RCC 7860 (cell line): ENCODE measurements at places on chromosomes 5 and 9.

GRCh38 chr9:129245276-129245675 is 67.2 kb upstream of the IER5L start:
- DNase-seq, result no peak

DNA sequence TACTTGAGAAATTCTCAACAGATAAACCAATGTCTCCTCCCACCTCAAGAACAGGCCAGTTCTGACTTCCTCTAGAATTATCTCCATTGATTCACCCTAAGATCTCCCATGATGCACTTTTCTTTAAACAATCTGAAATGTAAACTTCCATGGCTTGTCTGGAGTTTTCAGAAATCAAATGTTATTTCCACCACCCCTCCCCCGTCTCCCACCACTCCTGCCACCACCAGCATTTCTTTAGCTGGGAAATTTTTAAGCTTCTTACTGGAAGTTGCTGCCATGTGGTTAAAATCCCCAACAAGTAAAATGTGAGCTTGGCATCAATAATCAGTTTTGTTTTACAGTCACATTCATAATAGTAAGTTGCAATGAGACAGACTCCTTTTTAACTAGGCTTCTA is 32.8 kb upstream of the BASP1 start:
- DNase-seq, result no peak

DNA sequence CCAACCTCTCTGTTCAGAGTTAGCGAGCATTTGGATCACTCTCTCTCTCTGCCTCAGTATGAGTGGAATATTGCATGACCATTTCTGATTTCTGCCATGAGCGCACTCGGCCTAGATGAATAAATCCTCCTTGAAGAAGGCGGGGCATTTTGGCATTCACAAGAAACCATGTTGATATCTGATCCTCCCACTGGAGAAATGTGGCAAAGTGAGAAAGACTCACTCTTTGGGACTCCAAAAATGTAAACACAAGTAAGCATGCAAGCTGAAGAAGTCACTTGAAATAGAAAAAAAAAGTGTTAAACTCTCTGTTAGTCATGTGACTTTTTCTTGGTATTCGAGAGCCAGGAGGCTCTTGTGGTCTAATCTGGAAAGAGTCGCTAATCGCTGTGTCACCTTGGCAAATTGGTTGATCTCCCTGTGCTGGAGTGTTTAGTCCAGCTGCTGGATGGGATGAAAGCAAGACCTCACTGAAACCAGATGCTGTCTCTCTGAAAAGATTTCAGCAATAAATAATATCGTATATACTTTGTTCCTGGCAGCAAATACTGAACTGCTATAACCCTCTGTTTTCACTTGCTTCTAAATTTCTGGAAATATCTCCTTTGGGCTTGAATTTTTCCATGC is 95.5 kb downstream of the GHR start:
- DNase-seq, result no peak

- peak; percentile 17 for DNase-seq
Measured at GRCh38 chr5:153456993-153457392, 33.5 kb upstream of the GRIA1 start.

DNA sequence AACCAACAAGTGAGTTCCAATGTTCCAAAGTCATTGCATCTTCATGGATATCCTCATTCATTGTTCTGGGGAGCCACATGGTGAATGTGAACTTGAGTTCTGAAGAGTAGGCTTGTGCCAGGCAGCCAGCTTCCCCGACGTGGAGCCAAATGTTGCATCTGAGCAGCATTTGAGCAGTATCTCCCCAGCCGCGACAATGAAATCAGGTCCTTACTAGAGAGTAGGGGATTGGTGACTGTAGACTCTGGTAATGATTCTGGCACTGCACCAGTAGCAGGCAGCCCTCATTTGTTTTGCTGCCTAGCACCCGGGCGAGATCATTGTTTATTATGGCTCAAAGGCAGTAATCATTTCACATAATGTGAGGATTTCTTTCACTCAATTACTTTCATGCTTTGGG is 451.4 kb upstream of the C9orf72 start:
- DNase-seq, result no peak

DNA sequence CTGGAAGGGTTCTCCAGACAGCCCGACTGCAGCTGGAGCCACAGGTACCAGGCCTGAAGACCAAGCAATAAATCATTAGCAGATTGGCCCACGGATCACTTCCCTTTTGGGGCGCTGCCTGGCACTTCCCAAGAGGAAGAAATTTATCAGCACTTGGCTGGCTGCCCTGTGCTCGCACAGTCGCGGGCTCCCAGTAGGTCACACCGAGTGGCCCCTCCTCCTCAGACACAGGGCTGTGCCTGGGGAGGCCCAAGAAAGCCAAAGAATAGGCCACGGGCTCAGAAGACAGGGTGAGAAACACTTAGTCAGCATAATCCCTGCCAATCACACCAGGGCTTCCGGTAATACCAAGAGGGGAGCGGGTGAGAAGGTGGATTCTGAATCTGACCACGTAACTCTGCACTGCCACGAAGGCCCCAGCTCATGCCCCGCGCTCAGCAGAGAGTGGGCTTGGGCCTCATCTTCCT is 115.7 kb upstream of the MSX2 start:
- peak; percentile 95 for DNase-seq

DNA sequence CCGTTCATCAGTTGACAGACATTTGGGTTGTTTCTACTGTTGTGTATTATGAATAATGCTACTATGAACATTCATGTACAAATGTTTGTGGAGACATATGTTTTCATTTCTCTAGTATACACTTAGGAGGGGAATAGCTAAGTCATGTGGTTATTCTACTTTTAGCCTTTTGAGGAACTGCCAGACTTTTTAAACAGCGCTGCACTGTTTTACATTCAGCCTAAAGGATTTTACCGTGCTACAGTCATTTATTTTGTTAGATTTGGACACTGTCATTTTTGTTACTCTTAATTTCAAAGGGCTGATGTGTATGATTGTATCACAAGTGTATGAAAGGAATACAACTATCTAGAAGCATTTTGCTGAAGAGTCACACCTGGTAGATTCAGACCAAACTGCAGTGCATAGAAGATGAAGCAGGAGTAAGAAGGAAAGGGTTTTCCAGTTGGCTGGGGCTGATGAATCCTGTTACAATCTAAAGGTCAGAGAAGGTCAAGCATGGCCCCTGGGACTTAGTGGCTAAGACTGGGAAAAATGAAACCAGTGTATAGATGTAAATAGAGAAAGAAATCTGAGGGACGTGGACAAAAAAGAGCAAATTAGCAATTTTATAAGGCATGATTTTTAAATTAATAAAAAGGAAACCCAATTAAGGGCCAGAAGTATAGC is 509.7 kb downstream of the PSAT1 start:
- DNase-seq, result peak; percentile 68

DNA sequence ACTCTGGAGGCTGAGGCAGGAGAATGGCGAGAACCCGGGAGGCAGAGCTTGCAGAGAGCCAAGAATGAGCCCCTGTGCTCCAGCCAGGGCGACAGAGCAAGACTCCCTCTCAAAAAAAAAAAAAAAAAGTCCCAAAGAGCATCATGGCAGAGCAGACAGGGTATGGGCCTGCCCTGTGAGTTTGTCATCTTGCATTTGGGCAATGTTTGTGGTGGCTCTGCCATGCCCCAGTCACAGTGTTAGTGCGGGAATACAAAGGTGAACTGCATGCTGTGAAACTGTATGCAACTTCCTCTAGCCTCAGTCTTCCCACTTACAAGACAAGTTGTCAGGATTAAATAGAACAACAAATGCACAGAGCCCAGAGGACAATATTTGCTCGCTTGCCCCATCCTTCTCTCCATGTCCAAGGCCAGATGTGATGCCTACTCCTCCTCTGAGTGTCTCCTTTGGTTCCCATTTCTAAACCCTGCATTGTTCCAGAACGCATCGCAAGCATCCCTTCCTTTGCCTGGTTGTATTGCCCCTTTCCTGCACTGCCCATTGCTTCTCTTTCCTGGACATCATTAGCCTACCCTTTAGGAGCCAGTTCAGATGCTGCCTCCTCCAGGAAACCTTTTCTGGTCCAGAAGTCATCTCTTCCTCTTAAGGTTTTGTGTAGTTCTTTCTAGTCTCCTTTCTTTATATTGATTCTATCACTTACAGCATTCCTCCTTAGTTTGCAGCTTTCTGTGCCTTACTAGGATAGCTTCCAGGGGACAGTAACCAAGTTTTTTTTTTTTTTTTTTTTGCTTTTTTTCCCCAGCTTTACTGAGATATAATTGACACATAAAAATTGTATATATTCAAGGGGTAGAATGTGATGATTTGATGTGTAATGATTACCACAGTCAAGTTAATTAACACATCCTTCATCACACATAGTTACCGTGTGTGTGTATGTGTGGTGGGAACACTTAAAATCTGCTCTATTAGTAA is 69.0 kb upstream of the TNFAIP8 start:
- DNase-seq, result no peak
